Stimulated activated CD8-positive, alpha-beta memory T cell treated with anti-CD3 and anti-CD28 coated beads, Interleukin-7, amount 100 ng/mL, for 48 hours (primary cell): ENCODE measurements at places on chromosomes 2 and 18.

DNA sequence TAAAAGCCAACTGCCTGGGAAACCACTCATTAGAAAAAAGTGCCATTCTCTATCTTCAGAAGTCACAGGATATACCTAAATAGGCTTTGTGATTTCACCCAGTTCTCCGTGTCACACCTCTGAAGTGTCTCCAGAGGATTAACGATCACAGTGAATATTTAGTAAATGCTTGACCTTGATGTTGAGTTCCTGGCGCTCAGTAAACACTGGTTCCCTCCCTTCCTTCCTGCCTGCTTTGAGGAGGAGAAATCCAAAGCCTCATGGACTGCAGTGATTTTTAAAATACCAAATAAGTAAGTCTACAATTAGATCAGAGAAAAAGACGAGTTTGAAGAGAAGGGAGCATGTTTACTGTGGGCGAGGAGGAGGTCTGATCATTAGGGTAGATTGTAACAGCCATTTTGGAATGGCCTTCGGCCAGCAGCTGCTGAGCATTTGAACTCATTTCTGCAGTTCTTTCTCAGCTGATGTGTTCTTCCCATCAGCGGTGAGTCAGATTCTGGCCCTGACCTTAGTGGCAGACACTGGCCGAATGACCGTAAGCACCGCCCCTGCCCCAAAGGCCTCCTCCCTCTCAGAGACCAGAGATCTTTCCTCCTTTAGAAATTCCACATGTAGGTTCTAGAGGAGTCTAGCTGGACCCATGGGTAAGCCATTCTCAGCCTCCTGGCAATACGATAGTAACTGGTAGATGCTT lies 62.1 kb upstream of the SLC16A14 start:
- no peak for DNase-seq

DNA sequence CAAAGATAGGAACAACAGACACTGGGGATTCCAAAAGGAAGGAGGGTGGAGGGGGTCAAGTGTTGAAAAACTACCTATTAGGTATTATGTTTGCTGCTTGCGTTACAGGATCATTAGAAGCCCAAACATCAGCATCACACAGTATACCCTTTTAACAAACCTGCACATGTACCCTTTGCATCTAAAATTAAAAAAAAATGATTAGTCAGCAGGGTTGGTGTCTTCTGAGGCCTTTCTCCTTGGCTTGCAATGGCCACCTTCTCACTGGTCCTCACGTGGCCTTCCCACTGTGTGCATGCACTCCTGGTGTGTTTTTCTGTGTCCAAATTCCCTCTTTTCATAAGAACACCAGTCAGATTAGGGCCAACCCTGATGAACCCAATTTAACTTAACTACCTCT lies 5.6 kb upstream of the IMPA2 start:
- no peak for DNase-seq

DNA sequence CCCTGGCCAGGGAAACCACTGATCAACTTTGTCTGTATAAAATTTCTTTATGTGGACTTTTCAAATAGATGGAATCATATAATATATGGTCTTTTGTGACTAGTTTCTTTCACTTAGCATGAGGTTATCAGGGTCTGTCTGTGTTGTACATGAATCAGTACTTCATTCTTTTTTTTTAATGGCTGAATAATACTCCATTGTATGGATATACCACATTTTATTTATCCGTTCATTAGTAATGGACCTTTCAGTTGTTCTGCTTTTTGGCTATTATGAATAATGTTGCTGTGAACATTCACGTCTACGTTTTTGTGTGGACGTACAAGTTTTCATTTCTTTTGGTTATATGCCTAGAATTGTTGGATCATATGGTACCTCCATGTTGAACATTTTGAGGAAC lies 69.1 kb upstream of the GAREM2 start:
- no peak for DNase-seq

DNA sequence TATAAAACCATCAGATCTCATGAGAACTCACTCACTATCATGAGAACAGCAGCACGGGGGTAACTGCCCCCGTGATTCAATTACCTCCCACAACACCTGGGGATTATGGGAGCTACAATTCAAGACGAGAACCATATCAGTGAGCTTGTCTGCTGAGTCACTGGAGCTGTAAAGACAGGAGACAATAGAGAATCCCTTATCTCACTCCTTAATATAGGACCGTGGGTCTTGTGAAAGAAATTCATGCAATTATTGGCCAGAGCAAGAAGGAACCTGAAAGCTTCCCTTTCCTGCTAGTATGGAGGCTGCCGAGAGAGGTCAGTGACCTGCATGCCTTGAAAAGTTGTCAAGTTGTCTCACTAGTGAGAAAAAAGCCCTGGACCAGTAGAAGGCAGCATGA lies 9.5 kb upstream of the TNFAIP6 start:
- no peak for DNase-seq

DNA sequence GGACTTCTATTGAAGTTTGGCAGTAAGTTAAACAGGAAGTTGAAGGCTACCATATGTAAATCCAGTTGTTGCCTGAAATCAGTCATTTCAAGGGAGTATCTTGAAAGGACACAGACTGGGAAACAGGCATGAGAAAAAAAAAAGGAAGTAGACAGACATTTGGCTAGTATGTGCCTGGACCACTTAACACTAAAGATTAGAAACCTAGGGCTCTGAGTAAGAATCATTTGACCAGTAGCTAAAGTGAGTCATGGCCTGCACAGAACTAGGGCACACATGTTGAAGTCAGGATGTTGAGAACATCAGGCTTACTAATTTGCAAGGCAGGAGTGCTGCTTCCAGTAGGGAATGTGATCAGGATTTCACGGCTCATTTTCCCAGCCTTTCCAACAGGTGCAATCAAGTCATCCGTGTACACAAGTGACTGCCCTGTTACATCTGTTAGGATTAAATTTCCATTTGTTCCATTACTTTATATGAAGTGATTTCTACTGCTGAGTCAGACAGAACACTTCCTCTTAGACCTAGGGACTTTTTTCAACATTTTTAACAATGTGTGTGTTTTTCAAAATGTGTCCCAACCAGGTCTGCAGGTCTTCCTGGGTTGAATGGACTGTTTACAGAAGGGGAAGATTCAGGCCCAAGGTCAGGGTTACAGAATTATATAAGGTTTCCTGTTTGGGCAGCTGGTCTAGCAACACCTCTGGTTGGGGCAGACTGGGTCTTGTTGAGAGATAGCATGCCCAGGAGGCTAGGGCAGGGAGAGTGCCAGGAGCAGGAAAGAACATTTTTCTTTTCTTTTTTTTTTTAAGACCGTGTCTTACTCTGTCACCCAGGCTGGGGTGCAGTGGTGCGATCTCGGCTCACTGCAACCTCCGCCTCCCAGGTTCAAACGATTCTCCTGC lies 145.6 kb downstream of the TGIF1 start:
- DNase-seq: no peak

DNA sequence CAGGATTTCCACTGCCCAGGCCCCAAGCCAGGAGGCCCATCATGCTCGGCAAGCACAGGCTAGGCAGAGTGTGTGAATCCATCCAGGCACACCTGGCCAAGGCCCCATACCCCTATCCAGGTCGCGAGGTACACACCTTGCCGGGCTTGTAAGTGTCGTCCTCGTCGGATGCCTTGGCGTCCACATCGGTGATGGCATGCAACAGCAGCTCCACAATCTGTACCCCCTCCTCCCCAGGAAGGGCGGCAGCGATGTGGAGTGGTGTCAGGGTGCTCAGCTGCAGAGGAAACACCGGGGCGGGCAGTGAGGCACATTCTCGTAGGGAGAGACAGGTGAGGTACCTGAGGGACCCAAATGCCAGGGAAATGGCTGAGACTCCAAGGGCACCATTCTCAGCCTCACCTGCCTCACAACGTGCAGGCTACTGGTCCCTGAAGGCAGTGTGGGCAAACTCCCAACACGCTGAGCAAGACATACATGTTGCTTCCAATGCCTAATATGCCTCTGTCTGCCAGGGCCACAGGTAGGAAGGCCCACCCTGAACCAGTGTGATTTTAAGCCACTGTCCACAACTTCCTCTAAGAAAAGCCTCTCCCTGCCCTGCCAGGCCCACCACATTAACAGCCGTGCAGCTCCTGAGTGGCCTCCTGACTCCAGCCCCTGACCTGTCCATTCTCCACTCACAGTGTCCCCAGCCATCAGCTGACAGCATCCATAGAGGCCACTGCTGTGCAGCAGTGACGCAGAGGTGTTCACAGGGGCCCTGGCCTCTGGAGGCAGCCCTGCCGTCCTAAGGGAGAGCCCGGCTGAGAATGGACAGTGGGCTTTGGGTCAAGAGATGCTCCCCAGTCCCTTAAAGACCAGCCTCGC lies 44.9 kb downstream of the ANKMY1 start:
- no peak for DNase-seq

- no peak for DNase-seq
Observed at GRCh38 chr2:168322325-168323007, 75.1 kb upstream of the STK39 start.

DNA sequence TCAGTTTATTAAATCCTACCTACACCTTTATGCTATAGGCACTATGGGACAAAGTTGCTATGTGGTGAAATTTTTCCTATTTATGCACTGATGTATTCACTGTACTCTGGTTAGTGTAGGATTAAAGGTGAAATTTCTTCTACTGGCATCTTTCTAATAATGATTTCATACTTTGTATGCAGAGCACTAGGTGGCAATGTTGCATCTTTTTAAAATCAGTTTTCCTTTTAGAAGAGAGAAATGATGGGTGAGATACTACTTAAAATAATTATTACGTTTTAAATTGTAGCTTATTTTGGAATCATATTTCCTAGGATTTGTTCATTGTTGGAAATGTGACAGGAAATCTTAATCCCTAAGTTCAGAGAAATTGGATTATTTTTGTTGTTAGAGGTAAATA lies 150.9 kb downstream of the CD8B2 start:
- DNase-seq: no peak

GRCh38 chr18:76988827-76989646 lies 143.5 kb downstream of the MBP start:
- DNase-seq: no peak

DNA sequence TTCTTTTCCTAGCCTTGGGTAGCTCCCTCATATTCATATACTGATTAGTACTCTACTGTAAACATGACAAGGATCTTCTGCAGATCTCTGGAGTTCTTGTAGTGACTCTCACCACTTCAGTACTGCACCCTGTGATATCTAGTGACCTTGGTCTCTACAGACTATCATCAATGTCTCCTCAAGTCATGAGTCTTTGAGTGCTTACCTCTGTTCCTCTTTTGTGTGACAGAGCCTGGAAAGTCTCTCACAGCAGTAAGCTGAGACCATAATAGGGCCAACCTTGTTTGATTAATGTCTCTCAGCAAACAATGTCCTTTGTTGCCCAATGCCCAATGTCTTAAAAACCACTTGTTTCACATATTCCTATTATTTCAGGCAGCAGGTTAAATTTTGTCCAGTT lies 34.2 kb upstream of the BAZ2B start:
- DNase-seq: no peak

DNA sequence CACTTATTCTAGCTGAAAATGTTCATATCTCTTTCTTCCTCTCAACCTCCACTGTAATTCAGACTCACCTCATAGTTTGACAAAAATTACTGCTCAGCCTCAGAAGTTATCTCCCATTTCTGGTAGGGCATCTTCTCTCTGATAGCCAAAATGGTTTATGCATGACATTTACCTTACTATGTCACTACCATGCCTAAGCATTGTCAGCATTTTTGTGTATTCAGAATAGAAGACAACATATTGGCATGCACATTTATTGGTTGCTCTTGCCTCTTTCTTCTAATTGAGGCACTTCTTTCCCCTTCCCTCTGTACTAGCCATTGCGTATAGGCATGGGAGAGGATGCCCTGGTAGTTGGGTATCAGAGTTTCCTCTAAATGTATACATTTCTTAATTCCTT lies 406.1 kb upstream of the DCC start:
- no peak for DNase-seq

GRCh38 chr2:59575191-59575590 lies 978.3 kb downstream of the BCL11A start:
- DNase-seq: no peak

GRCh38 chr2:194319222-194319992 lies 1337.6 kb upstream of the SLC39A10 start:
- DNase-seq: no peak

GRCh38 chr2:144211065-144211464 lies 308.9 kb downstream of the ZEB2 start:
- DNase-seq: no peak

DNA sequence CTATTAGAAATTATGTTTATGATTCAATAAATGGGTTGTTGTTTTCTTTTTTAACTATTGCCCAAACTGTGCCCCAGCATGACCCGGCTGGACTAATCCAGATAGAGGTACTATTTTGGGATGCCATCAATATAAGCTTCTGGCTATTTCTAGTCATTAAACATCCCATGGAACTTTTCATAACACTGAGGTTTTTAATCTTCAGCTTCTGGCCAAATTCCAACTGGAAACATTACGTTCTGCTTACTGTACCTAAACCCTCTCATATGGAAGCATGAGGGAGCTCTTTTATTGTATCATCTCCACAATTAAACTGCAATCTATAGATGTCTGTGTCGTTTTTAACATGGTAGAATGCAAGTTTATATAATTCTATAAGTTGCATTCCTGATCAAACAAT lies 674.7 kb downstream of the ARHGAP15 start:
- no peak for DNase-seq
